ENCODE measurements at places on chromosomes 2 and 18. TPM values are rescaled to one million over a fixed set of nuclear protein-coding genes. Genes with fewer than 3 reads are reported as not detected.

The PLB1 gene
- 1.8 TPM for total RNA-seq

The DPP4 gene
- total RNA-seq, result not detected

The FIGN gene
- 0.43 TPM for total RNA-seq

The ARL4C gene
- total RNA-seq, result 111 TPM

The KIF3C gene
- total RNA-seq, result 10.2 TPM

The HOXD11 gene
- total RNA-seq, result 8.9 TPM

The KCNG2 gene
- not detected for total RNA-seq

The ITGB6 gene
- 0.33 TPM for total RNA-seq

The MAL gene
- not detected for total RNA-seq

The ANAPC1 gene
- 78.4 TPM for total RNA-seq

The RNF152 gene
- total RNA-seq, result 4.0 TPM

The CSRNP3 gene
- not detected for total RNA-seq

The DCC gene
- 14.1 TPM for total RNA-seq

The DES gene
- not detected for total RNA-seq

The UPP2 gene
- not detected for total RNA-seq

The HOXD13 gene
- 3.2 TPM for total RNA-seq

The LRRTM4 gene
- 0.03 TPM for total RNA-seq

The COL3A1 gene
- not detected for total RNA-seq

The RUFY4 gene
- total RNA-seq, result not detected

The IL1RL1 gene
- not detected for total RNA-seq

The AGXT gene
- total RNA-seq, result not detected

The CARF gene
- total RNA-seq, result 2.6 TPM

The TSGA10 gene
- 6.7 TPM for total RNA-seq

The HADHB gene
- total RNA-seq, result 62.2 TPM

The FOXI3 gene
- not detected for total RNA-seq

The C2orf76 gene
- 15.5 TPM for total RNA-seq

The OBSL1 gene
- 71.0 TPM for total RNA-seq

The PLGLB2 gene
- 0.26 TPM for total RNA-seq

The ZCCHC2 gene
- 12.6 TPM for total RNA-seq

The PASK gene
- 7.2 TPM for total RNA-seq

The FSHR gene
- not detected for total RNA-seq

The NYAP2 gene
- not detected for total RNA-seq

The NTSR2 gene
- not detected for total RNA-seq

The CD207 gene
- total RNA-seq, result not detected

The SLC11A1 gene
- 0.08 TPM for total RNA-seq

The DYNAP gene
- total RNA-seq, result not detected

The WDR54 gene
- 66.7 TPM for total RNA-seq

The PLCD4 gene
- 1.7 TPM for total RNA-seq

The HTRA2 gene
- total RNA-seq, result 94.6 TPM

The DUSP19 gene
- total RNA-seq, result 1.2 TPM

The ONECUT2 gene
- 0.03 TPM for total RNA-seq

The SRD5A2 gene
- not detected for total RNA-seq

The GPAT2 gene
- not detected for total RNA-seq

The CHN1 gene
- 10.2 TPM for total RNA-seq

The CCDC150 gene
- total RNA-seq, result 8.4 TPM

The L3MBTL4 gene
- total RNA-seq, result 0.43 TPM

The CRYGA gene
- total RNA-seq, result not detected

The SLC5A7 gene
- total RNA-seq, result not detected

The CCDC68 gene
- 0.08 TPM for total RNA-seq

The GKN2 gene
- total RNA-seq, result not detected

The KCNIP3 gene
- total RNA-seq, result 1.6 TPM

The CHRND gene
- not detected for total RNA-seq

The KCNK3 gene
- total RNA-seq, result not detected

The EFR3B gene
- total RNA-seq, result 5.6 TPM

The ORC2 gene
- 17.4 TPM for total RNA-seq

The ARHGEF33 gene
- total RNA-seq, result not detected

The CELF4 gene
- not detected for total RNA-seq
